ENCODE measurements at places on chromosomes 6 and 20.

DNA sequence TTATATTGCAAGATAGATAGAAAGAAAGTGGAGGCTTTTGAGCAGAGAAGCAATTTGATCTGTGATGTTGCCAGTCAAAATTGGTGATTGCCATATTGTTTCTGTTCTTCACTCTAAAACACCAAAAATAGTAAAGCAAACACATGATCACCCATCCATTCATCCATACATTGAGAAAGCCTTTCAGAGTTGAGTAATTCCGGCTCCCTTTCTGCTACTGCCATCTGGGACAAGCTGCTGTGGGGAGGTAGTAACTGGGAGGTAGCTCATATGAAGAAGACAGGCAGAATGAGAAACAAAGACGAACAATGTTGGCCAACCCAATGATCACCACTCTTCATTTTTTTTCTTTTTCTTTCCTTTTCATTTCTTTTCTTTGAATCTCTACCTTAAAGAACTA lies 51.1 kb upstream of the HBS1L start:
- no peak for DNase-seq

DNA sequence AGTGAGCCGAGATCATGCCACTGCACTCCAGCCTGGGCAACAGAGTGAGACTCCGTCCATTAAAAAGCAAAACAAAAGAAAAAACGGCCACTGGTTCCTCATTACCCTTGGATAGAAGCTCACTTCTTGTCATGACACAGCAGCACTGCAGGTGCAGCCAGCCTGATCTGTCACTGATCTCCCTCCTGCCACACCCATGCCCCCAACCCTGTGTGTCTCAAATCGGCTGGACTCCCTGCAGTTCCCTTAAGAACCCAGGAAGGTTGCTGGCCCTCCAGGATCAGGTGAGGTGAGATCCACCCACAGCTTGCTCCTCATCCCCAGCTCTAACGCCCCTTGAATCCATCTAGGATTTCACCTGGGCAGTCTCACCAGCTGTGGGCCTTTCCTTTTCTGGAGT lies 26.3 kb upstream of the NNAT start:
- DNase-seq, result no peak

DNA sequence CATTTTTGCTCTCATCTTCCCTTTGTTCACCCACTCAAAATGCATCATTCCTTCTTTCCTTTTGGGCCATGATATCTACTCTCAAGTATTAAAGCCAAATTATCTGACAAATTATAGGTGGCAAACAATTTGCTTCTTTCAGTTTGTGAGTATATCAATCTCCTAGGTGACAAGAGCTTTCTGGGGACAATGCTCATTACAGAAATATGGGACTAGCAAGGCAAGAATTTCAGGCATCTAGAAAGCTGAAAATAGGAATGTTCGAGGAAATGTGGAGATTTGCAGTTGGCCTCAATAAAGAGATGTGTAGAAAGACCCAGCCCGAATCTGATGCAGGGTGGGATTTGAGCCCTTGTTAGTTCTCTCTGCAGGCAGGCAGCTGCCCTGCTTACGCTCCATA lies 71.8 kb downstream of the ALDH8A1 start:
- no peak for DNase-seq

- no peak for DNase-seq
Measured at GRCh38 chr20:20454850-20455627, 87.1 kb downstream of the INSM1 start.

DNA sequence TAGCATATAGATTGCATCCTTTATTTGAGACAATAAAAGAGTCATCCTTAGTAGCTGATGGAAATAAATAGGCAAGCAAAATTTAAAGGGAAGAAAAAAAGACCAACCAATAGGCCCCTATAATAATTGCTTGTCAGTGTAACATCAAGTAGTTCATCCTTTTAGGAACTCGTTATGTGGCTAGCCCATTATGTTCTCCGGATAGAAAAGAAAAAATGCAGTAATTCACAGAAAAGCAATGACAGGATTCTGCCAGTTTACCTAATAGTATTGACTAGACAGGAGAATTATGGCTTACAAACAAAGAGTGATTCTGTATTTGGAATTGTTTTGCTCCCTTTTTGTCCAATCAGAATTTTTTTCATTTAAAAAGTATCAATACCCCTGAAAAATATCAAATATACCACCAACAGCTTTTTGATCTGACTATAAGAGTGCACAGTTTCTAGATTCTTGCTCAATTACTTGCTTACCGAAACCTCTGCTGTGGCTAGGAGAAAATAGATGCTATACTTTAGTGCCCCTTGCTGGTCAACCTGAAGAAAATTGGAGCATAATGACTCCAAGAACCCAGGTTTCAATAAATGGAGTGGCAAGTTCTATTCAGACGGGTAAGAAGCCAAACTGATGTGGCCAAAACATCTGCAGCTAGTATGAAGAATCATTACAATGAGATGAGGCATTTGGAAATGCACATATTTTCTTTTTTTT lies 91.5 kb upstream of the SASH1 start:
- DNase-seq, result no peak

DNA sequence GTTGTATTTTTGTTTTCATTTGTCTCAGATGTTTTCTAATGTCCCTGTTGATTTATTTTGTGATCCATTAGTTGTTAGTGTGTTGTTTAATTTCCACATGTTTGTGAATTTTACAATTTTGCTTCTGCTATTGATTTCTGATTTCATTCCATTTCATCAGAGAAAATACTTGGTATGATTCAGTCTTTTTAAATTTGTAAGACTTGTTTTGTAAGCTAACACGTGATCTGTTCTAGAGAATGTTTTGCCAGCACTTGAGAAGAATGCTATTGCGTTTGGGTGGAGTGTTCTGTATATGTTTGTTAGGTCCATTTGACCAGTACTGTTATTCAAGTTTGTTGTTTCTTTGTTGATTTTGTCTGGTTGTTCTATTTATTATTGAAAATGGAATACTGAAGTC lies 53.9 kb downstream of the KIZ start:
- DNase-seq, result no peak

- no peak for DNase-seq
Measured at GRCh38 chr20:20702330-20703245, 9.9 kb downstream of the RALGAPA2 start.
